ENCODE measurements at places on chromosomes 12 and 14. TPM values are rescaled to one million over a fixed set of nuclear protein-coding genes. Genes with fewer than 3 reads are reported as not detected.

Gene IL23A
- 0.80 TPM for total RNA-seq

Gene TNFRSF1A
- 125 TPM for total RNA-seq

DNA sequence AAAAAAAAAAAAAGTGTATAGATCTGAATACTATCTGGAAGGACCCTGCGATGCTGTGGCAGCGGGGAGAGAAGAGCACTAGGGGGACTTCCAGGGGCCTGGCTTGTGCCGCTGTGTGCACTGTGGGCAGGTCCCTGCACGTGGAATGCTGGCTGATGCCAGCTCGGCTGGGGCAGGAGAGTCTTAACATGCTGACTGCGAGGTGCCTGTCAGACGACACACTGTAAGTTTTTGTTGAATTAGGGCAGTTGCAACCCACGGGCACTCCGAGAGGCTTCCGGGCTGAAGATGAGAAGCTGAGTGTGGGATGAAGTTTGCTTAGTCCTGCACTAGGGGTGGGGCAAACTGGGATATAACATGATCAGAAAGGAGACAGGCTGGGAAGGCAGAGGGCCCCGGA lies 10.7 kb downstream of the GLT1D1 start:
- DNase-seq: no peak
- no peaks in the 10 kb centered on the region for H3K36me3 ChIP-seq
- no peak overlapping the region for H3K27ac ChIP-seq
- peaks cover 9% of the 10 kb centered on the region for H3K27me3 ChIP-seq
- H3K4me3 ChIP-seq: no peak overlapping the region
- H3K4me1 ChIP-seq: peaks cover 2% of the 10 kb centered on the region

GRCh38 chr12:10365696-10366405 lies 24.0 kb downstream of the KLRK1 start:
- peaks cover 1% of the 10 kb centered on the region for H3K36me3 ChIP-seq
- no peak for DNase-seq
- H3K27me3 ChIP-seq: peaks cover under 1% of the 10 kb centered on the region
- peaks cover 17% of the 10 kb centered on the region for H3K4me1 ChIP-seq

- peaks cover 25% of the 10 kb centered on the region for H3K27me3 ChIP-seq
- peak overlapping the region; percentile 99 for H3K4me3 ChIP-seq
- H3K4me1 ChIP-seq: peaks cover 36% of the 10 kb centered on the region
These were observed 1.1 kb upstream of the RPL41 start for GRCh38 chr12:56115329-56115728.

DNA sequence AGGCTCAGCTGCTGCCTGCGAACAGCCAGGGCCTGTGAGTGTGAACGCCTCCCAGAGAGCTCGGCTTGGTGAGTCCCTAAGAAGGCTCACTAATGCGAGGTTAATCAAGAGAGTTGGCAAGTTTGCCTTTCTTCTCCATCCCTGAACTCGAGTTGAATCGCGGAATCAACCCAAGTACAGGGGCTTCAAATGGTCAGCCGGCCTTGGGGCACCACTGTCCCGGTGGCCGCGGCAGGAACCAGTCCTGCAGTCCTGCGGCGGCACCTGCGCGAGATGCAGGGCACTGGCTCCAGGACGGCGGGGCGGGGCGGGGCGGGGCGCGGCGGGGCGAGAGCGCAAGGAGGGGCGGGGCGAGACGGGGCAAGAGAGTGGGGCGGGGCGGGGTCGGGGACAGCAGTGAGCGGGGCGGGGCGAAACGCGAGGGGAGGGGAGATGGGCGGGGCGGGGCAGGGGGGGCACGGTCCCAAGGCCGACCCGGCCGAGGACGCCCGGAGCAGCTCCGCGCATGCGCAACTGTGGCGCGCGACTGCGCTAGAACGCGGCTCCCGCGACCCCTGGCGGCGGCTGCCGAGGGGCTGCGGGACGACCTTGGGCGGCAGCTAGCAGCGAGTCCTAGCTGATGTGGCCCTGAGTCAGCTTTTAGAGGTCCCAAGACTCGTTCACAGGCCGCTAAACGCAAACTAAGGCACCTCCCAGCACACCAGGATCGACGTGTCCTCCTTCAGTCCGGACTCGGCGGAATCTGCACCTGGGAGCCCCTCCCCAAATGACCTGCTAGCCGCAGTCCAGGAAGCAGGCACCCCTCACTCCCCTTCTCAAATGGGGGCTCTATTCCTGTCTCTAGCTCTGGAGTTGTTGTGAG lies 58.0 kb downstream of the TTC7B start:
- peaks cover 9% of the 10 kb centered on the region for H3K27me3 ChIP-seq
- no peak overlapping the region for H3K4me3 ChIP-seq
- H3K27ac ChIP-seq: peak overlapping the region; percentile 42
- H3K4me1 ChIP-seq: peaks cover 41% of the 10 kb centered on the region
- H3K36me3 ChIP-seq: peaks cover 9% of the 10 kb centered on the region
- peak; percentile 99 for DNase-seq

GRCh38 chr12:42166501-42166900 lies 21.8 kb upstream of the GXYLT1 start:
- H3K27me3 ChIP-seq: no peaks in the 10 kb centered on the region
- no peaks in the 10 kb centered on the region for H3K36me3 ChIP-seq
- H3K4me1 ChIP-seq: no peaks in the 10 kb centered on the region
- H3K4me3 ChIP-seq: no peak overlapping the region
- no peak overlapping the region for H3K27ac ChIP-seq

- H3K27ac ChIP-seq: no peak overlapping the region
- H3K4me1 ChIP-seq: no peaks in the 10 kb centered on the region
- no peaks in the 10 kb centered on the region for H3K27me3 ChIP-seq
- no peak overlapping the region for H3K4me3 ChIP-seq
These were observed 22.4 kb downstream of the BRI3BP start for GRCh38 chr12:125015680-125016310.

All from endothelial cell (in vitro differentiated cells).